ENCODE measurements at places on chromosomes 7 and 10.

DNA sequence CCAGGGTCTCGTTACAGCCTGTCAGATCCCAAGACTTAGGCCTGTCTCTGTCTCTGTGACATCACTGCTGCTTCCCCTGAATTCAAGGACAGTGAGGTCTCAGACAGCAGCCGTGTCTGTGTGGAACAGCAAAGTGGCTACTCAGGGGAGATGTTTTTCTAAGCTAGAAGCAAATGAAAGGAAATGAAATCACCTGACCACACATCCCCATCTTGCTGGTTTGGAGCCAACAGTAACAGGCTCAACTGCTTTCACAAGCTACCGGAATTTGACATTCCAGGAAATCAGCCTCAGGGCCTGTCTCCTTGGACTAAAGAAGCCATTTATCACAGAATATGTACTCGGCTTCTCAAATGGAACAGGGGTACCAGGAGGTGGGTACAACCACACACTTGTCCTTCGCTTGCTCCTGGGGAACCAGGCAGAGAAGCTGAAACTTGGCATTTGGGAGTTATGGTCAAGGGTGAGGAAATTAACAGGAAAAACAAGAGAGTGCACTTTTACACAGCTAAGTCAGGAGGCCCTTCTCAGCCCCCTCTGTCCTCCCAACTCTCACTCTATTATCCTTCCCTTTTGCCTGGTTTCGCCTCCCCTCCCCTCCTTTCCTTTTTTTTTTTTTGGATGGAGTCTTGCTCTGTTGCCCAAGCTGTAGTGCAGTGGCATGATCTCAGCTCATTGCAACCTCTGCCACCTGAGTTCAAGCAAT is 73.2 kb downstream of the SPDYE5 start:
- DNase-seq: no peak

GRCh38 chr10:132641966-132642731 is 104.6 kb downstream of the INPP5A start:
- no peak for DNase-seq

DNA sequence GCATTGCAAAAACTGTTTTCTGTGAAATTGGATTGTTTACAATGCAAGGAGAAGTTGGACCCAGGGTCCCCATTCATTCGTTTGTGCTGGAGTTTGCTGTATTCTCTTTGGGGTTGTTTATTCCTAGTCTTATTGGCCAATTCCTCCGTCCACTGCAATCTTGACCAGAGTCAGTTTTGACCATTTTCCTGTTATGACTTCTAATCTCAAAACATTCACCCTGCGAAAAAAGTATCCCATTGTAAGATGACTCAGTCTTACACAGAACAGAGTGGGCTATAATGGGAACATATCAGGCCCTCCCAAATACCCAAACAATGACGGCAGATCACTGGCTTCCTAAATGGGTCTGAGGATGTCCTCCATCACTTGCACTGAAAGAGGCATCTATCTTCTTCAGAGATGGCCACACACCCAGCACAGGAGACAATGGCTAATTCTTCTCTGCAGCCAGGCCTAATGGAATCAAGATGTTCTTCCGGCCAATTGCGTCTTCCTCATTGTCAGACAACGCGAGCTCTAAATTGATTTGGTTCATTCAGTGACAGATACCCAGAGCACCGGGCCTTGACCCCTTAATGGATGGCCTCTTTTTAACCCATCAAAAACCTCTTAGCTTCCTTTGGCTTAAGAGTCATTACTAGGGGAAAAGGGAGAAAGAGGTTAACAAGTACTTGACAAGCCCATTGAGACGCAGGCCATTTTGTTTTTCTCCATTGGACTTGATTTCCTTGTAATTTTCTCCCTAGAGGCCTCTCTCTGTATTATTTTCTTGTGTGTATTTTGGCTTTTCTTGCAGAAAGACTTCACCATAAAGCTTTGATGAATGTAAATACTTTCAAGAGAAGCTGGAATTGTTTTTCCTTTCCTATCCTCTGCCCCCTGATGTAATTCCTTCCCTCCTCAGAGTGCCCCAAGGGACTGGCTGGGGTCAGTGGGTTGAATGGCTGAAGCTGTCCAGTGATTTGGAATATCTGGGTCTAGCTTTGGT is 129.6 kb downstream of the PRPF18 start:
- DNase-seq: no peak

GRCh38 chr7:5255832-5256231 is 26.9 kb upstream of the SLC29A4 start:
- peak; percentile 51 for DNase-seq

- DNase-seq: peak; percentile 34
Observed at GRCh38 chr10:117936141-117936540, 110.6 kb downstream of the RAB11FIP2 start.

GRCh38 chr10:113563306-113564088 is 10.6 kb downstream of the HABP2 start:
- peak; percentile 72 for DNase-seq

GRCh38 chr10:111034598-111035310 is 42.1 kb upstream of the ADRA2A start:
- no peak for DNase-seq

DNA sequence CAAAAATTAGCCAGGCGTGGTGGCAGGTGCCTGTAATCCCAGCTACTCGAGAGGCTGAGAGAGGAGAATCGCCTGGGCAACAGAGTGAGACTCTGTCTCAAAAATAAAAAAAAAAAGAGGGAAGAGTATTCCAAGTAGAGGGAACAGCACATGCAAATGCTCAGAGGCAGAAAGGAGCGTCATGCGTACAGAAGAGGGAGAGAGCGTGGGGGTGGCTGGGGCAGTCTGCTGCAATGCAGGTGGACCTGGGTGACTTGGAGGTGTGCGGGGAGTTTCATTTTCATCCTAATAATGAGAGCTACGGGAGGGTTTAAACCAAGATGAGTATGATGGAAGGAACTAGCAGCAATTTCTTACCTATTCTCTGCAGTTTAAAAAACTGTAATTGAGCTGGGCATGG is 28.8 kb downstream of the CLIP2 start:
- no peak for DNase-seq

- no peak for DNase-seq
Observed at GRCh38 chr10:78337016-78337415, 303.4 kb downstream of the RPS24 start.

- DNase-seq: peak; percentile 69
Observed at GRCh38 chr10:57657164-57657765, 610.4 kb downstream of the IPMK start.

DNA sequence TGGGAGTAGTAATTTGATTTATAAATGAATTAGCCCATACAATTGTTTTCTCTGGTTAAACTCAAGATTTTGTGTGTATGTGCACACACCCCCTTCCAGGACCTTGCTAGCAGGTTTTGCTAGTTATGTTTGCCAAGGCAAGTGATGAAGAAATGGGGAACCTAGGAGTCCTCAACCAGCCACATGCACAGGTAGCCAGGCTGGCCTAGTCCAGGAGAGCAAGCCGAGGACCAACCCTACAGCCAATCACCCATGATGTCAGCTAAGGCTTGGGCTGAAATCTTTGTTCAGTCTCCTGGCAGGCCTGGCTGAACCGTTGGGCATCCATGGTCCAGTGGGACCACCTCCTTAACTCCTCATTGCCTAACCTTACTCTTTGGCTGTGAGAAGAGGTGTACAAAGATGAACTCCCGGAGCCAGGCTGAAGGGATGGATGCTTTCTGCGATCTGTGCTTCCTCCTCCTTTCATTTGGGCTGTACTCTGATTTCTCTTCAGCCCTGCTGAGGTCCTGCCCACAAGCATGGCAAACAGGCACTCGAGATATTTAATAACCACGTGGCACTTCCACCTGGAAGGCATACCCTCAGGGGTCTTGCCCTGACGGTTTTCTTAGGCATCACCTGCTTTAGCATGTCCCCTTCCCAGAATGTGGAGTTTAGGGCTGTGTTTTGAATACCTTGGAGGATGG is 22.1 kb downstream of the HNRNPA2B1 start:
- no peak for DNase-seq

DNA sequence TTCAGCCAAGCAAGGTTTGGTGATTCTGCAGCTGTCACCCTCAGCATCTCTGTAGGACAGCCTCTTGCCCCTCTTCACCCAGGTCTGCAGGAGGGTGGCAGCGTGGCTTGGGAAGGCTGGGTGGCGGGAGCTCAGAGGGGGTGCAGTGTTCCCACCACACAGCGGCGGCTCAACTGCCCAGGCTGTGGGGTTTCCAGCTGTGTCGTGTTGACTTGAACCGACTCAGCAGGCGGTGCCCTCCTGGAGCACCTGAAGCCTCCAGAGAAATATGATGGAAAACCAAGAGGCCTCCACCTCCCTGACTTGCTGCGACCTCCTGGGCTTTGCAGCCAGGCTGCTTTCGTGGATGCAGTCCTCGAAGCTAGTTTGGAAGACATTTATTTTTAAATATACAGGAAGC is 68.0 kb upstream of the KLF6 start:
- no peak for DNase-seq

GRCh38 chr7:158732494-158733219 is 28.1 kb upstream of the NCAPG2 start:
- no peak for DNase-seq

DNA sequence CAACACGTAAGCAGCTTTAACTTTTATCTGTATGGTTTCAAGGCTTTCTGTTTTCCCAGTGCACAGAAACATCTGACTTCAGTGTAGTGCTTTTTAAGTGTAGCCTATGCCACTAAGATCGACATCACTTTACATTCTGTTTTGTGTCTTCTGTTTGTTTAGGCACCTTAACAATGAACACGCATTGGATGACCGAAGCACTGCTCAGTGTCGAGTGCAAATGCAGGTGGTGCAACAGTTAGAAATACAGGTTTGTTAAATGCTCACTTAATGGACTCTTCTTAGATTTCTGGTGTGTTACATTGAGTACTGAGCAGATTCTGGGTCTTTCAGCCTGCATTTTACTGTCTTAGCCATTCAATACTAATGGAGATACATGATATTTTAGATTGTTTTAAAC is 237.4 kb downstream of the FOXP2 start:
- DNase-seq: no peak

DNA sequence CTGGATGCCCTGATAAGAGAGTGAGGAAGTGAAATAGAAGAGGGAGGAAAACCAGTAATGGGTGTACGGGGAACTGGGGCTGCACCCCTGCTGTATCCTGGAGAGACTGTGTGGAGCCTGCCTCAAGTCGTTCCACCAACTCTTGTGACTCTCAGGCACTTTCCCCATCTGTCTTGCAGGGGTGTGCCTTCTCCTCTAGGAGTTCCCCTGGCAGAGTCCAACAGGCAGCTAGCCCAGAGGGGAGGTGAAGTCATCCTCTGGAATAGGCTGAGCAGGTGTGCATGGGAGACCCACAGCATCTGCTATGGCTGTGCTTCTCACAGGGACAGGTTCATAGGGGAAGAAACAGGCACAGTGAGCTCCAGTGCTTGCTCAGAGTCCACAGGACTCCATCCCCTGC is 46.8 kb downstream of the WIPF3 start:
- no peak for DNase-seq

DNA sequence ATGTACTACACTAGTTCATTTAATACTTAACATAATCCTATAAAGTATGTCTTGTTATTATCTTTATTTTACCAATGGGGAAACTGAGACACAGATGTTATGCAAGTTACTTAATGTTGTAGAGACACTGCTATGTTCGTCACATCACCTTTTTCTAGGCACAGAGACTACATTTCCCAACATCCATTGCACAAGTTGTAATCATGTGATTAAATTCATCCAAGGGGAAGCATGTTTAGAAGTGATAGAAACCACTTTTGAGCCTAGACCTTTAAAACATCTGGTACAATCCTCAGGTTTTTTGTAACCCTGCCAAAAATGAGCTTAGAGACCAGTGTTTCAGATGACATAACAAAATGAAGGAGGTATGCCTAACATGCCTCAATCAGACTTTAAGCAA is 386.8 kb upstream of the HPS1 start:
- DNase-seq: no peak

- no peak for DNase-seq
Observed at GRCh38 chr7:33762151-33762910, 143.0 kb upstream of the BMPER start.

- DNase-seq: no peak
Observed at GRCh38 chr7:90931986-90932916, 332.0 kb upstream of the FZD1 start.

- no peak for DNase-seq
Observed at GRCh38 chr7:71338866-71339265, 206.9 kb downstream of the GALNT17 start.

DNA sequence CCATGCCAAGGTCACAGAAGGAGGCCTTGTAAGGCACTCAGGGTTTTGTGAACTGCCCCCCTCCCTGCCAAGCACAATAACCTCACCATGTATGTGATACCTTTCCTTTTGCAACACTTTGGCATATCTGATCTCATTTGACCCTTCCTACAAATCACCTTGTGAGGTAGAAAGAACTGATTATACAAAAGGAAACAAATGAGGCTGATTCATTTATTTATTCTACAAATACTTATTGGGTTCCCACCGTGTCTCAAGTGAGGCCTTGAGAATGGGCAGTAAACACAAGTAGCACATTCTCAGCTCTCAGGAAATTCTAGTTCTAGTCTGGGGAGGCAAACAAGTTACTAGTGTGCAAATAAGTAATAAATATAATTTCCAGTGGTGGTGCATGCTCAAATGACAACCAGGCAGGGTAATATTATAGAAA is 19.6 kb downstream of the PLCE1 start:
- DNase-seq: no peak

GRCh38 chr10:111079781-111080180 is 3.0 kb downstream of the ADRA2A start:
- DNase-seq: no peak

DNA sequence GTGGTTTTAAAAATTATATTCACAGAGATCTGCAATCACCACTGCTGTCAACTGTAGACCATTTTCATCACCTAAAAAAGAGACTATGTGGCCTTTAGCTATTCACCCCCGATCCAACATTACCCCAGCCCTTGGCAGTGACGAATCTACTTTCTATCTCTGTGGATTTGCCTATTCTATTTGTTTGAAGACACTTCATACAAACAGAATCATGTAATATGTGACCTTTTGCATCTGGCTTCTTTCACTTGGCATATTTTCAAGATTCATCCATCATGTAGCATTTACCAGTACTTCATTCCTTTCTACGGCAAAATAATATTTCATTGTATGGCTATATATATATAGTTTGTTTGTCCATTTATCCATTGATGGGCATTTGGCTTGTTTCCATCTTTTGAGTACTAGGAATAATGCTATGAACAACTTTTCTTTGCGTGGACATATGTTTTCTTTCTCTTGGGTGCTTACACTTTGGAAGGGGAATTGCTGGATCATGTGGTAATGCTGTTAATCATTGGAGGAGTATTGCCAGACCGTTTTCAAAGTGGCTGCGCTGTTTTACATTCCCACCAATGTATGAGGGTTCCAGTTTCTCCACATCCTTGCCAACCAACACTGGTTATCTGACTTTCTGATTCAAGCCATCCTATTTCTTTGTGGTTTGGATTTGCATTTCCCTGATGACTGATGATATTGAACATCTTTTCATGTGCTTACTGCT is 22.3 kb downstream of the ADAMTS14 start:
- DNase-seq: no peak

- DNase-seq: no peak
Observed at GRCh38 chr7:18086165-18087025, 58.7 kb upstream of the PRPS1L1 start.
